ENCODE measurements at places on chromosomes 11 and 22.

GRCh38 chr11:89293965-89294679 lies 116.4 kb downstream of the TYR start:
- DNase-seq, result no peak

GRCh38 chr11:33399421-33399820 lies 142.2 kb downstream of the HIPK3 start:
- DNase-seq, result no peak

- DNase-seq, result no peak
Measured at GRCh38 chr11:78851878-78852586, 277.4 kb upstream of the NARS2 start.

DNA sequence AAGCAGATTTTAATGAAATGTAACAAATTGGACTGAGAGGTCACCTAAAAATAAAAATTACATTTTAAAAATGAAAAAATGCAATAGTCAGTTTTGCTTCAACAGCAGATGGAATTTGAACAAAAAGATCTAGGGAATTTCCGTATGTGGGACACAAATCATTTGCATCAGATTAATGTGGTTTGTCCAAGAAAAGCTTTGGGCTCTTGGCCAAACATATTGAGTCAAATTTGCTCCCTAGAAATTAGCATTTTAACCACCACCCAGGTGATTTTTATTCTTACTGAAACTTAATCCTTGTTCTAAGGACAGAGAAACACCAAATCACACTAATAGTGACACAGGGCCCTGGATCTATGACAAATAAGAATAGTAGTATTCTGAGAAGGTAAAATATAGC lies 1477.8 kb downstream of the FAM181B start:
- DNase-seq, result no peak

DNA sequence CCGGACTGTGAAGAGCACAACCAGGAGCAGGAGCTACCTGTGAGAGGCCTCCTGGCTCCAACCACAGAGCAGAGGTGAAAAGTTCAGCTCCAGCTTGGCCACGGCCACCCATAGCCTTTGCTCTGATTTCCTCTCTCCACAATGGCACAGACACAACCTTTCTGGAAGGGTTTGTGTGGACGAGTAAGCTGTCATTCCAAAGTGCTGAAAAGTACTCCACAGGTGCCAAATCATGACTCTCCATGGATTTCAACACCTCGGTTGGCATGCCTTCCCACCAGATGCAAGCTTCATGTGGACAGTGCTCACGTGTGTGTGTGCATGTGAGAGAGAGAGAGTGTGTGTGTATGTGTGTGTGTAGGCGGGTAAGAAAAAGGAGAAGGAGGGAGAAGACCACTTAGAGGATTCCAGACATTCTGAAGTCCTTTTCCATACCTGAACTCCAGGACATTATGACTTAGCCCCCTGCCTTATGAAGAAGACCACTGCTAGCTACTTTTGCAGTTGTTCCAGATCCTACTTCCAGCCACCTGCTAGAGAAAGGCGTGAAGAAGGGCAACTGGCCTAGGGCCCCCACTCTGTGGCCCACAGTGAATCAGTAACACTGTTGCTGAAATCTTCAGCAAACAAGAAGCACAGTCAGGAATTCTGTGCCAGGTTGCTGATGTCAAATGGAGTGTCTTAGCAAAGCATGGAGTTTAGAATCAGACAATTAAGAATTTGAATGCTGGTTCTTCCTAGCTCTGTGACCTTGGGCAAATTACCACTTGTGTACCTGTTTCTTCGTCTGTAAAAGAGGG lies 13.9 kb upstream of the NAV2 start:
- no peak for DNase-seq

DNA sequence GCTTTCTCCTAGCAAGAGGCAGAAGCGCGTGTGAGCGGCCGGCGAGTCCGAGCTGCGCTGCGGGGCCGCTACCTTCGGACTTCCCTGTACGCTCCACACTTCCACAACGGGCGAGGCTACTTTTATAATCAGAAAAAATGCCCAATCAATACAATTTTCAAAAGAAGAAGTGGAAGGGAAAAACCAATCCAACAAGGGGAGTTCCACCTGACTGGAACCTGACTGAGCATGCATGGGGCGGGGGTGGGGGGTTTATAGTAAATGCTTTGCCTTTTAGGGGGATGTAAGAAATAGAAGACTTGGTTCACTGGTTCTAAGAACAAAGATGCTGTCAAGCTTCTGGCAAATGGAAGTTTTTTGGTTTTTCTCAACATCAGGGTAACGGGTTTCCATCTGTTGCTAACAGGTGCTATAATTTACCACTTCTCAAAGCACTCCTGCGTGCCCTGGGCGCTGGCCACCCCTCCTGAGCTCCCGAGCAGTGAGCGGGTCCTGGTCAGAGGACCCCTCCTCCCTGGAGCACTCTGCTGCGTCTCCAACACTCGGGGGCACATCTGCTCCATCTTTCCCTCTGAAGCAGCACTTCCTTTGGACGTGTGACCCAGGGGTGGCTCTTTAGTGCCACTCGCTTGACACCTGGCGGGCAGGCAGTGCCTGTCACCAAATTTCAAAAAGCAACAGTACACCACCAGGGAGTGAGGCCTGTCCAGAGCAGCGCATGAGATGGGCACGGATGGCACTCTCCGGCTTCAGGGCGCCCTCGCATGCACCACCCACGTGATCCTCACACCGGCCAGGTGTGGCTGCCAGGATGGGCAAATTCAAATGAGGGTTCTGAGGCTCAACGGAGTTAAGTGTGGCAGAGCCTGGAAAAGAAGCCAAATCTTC lies 21.6 kb upstream of the BID start:
- no peak for DNase-seq

GRCh38 chr11:115660030-115660805 lies 156.0 kb upstream of the CADM1 start:
- DNase-seq, result no peak

DNA sequence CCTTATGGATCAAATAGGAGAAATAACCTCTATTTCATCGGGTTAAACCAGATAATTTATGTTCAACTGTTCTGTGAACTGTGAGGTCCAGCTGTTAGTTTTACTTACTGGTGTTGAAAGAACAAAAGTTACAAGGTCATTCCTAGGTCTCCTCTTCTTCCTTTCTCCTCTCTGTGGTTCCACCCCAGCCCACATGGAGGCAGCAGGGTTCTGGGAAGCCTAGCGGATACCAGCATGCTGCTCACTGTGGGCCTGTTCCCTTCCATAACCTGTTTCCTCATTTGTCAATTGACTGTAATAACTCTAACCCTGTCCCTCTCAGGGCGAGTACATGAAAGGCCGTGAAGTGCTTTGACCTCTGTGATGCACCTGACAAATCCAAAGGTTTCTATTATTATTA lies 27.8 kb downstream of the RELT start:
- no peak for DNase-seq

GRCh38 chr11:74933765-74934164 lies 15.1 kb downstream of the XRRA1 start:
- no peak for DNase-seq

GRCh38 chr11:67648140-67648795 lies 2.3 kb downstream of the ACY3 start:
- peak; percentile 25 for DNase-seq

GRCh38 chr22:32932176-32932575 lies 126.0 kb downstream of the SYN3 start:
- no peak for DNase-seq

DNA sequence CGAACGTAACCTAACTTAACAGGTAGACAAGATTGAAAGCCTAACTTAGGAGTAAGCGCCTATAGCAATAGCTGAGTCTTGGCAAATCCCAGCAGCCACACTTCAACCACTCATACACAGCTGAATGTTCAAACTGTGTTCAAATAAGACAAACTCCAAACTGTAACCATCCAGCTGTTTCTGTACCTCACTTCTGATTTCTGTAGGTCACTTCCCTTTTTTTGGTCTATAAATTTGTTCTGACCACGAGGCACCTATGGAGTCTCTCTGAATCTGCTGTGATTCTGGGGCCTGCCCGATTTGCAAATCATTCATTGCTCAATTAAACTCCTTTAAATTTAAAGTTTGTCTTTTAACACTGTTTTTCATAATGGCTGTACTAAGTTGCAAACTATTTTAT lies 8.2 kb upstream of the TENM4 start:
- no peak for DNase-seq

GRCh38 chr11:9015677-9016076 lies 11.9 kb upstream of the NRIP3 start:
- DNase-seq, result peak; percentile 52

DNA sequence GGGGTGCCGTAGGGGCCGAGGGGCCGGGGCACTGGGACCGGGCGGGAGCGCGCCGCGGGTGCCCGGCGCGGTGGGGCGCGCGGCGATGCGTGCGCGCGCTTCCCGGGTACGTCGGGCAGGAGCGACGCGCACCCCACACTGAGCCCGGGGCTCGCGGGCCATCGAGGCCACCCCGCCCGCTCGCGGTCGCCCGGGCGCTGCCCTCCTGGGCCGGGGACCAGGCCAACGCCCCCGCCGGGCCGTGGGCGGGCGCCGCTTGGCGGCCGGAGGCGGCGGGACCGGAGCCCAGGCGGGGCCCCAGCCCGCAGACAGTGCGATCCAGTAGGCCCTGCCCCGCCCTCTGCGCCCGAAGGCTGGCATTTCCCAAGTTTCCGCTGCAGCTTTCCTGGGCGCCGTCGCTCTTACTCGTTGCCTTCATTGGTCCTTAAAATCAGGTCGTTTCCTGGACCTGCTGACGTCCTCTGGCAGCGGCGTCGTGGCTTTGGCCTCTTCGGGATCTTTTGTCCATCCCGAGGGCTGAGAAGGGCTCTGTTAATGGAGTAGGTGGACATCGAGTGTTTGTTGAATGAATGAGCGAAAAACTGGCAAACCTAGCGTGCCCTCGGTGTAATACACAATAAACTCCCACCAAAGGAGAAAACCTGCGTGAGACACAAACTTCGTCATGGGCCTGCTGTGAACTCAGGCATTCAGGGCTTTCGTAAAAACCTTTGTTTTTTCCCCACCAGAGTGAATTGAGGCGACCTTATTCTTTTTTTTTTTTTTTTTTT lies 638 bp downstream of the PARVA start:
- no peak for DNase-seq

DNA sequence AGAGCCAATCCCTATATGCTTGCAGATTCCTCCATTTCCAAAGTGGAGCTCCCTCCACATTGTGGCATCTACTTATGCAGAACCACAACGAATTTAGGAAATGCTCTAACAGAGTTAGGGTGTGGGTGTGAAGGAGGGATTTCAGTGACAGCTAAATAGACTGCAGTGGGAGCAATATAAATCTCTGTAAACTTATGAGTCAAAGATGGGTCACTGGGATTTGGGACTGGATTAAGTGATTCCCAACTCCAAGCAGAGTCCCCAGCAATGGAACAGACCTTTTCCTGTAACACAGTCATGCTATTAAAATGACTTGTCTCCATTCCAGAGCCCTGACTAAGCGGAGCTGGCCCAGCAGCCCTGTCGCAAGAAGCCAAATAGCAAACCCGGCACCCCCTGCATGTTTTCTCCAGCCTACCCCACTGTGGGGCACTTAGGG lies 36.6 kb downstream of the RPL27A start:
- no peak for DNase-seq

DNA sequence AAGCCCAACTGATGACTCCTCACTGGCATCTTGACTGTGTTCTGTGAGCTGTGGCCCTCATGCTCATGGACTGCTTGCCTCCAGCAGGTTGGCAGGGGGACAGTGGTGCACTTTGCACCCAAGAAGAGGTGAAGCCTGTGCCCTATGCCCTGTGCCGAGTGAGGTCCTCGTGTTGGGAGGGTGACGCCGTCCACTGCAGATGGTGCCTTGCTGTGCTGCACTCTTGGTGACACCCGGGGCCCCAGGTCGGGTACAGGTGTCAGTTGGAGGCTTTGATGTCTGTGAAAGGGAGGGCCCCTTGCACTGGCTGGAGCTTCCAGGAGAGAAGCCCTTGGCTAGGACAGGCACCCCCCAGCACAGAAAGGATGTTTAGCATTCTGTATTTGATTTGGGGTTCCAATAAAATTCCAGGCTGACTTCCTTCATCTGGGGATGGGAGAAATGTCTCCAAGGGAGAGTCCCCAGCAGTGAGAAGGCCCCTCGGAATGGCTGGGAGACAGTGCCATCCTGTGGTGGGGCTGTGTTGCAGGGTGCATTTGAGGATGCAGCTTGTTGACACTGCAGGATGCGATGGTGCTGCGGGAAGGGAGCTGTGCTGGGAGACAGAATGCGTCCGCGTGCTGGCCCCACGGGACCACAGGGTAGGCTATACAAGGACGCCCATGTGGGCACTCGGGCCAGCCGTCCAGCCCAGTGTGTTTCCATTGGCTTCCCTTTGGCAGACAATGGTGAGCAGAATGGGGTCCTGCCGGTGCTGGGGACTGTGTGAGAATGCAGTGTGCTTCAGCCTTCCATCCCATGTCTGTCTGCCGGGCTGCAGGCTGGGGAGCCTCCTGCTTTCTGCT lies 2.5 kb upstream of the ZDHHC8 start:
- DNase-seq, result peak; percentile 27

DNA sequence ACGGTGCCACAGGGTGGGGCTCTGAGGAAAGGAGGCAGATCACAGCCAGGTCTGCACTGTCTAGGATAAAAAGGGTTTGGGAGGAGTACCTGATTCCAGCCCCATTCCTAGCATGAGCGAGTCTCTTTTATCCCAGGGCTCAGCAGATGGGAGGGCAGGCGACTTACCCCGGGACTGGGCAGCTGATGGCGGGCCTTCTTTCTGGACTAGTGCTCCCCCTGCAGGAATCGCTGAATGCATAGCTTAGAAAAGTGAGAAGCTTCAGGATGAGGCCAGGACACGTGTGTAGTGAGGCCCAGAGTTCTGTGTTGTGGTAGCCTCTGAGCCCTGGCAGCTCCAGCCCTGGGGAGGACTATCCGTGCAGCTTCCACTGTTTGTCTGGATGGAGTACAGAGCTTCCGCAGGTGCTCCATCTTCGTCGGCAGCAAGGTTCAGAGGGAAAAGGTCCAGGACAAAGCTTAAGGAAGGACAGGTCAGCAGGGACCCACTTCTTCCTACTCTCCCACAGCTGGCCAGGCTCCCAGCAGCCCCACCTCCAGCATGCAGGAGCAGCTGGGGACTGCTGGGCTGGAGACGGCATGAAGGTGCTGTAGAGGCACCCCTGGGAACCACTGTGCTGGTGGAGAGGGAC lies 30.4 kb downstream of the COMMD9 start:
- DNase-seq, result no peak

- DNase-seq, result no peak
Measured at GRCh38 chr11:35214226-35214770, 75.3 kb downstream of the CD44 start.

GRCh38 chr11:63023222-63023814 lies 7.7 kb upstream of the SLC22A8 start:
- DNase-seq, result no peak

DNA sequence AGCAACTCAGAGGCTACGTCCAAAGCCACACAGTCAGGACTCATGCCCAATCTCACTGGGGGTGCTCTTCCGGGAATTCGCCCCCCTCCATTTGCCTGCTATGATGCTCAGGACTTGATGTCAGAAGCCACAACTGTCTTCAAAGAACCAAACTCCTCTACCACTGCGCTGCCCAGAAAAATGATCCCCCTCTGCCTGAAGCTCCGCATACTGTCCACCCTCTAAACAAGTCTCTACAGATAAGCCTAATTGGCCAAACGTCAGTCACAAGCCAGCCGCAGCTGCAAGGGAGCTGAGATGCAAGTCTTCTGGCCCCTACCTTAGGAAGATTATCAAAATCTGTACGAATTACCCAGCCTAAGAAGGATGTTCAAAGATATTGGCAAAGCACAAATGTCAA lies 294.6 kb downstream of the BUD13 start:
- no peak for DNase-seq

GRCh38 chr11:12885717-12886239 lies 123.3 kb upstream of the RASSF10 start:
- no peak for DNase-seq

Measured in T-helper 2 cell treated with Interferon-gamma antibody and Interleukin-4, amounts not matched to agents 5 μg/mL and 100 μg/mL, for 36 hours (primary cell).